ENCODE measurements at places on chromosomes 2 and 18.

GRCh38 chr2:224151161-224151560 is 112.1 kb upstream of the SERPINE2 start:
- no peak for DNase-seq

DNA sequence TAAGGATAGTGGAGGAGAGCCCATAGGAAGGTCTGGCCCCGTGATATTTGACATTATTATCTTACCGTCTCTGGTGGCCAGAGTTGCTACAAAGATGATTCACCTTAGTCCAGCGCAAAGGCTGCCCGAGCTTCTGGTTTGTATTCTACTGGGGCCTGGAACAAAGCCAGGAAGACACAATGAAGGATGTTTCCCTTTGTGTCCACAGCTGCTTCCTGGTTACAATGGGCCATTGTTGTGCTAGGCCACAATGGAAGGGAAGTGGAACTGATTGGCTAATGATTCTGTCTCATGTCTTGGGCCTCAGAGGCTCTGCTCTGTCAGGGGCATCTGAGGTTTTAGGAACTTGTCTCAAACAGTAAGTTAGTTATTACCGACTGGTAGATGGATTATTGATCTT is 132.2 kb downstream of the TDRD15 start:
- no peak for DNase-seq

- DNase-seq: no peak
Observed at GRCh38 chr18:23143016-23143814, 7.9 kb downstream of the CABLES1 start.

GRCh38 chr2:140502951-140503630 is 1627.7 kb downstream of the LRP1B start:
- DNase-seq: no peak

DNA sequence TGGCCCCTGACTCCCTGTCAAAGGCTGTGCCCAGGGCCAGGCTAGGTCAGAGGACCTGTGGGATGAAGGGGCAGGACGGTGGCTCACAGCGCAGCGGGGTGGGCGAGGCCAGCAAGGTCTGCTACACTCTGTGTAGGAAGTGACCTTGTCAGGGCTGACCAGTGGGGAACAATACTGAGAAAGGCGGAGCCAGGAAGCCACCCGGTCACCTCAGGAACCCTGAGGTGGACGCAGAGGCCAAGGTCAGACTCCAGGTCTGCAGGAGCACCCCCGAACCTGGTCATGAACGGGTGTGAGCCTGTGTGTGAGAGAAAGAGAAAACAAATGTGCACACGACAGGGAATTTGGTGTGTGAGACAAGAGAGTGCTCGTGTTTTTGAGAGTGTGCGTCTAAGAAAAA is 72.3 kb downstream of the SMAD7 start:
- DNase-seq: no peak

GRCh38 chr2:227826019-227826521 is 12.4 kb downstream of the CCL20 start:
- DNase-seq: no peak

- no peak for DNase-seq
Observed at GRCh38 chr2:181988154-181988924, 2.7 kb downstream of the PPP1R1C start.

GRCh38 chr2:145256551-145256950 is 736.6 kb upstream of the ZEB2 start:
- DNase-seq: no peak

DNA sequence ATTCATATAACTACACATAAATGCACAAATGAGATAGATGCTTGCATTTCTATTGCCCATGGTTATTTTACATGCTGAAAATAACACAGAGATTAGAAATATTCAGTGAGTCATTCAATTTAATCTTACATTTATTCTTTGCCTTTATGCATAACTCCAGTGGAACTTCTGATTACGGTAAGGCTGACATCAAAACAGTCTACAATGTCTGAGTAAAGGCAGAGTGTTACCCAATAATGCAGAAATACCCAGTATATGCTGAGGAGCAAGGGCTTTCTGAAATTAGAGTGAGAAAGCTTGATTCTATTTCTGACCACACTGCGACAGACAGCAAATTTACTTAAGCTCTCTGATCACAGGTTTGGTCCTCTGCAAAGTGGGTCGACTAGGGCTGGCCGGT is 9.2 kb downstream of the NMI start:
- no peak for DNase-seq

DNA sequence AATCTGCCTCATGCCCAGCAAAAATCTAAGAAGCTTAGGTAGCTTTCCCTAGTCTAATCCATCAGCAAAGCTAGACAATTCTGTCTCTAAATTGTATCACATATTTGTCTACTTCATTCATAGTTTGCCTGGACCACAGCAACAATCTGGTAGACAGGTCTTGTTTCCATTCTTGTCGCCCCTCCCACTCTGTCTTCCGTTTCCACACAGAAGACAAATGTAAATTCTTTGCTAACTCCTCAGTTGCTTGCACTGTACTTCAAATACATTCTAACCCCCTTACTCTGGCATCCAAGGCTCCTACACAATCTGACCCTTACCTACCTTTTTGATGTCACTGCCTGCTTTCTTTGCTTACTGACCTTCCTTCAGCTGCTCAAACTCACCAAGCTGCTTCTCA is 40.1 kb downstream of the THUMPD2 start:
- DNase-seq: no peak

DNA sequence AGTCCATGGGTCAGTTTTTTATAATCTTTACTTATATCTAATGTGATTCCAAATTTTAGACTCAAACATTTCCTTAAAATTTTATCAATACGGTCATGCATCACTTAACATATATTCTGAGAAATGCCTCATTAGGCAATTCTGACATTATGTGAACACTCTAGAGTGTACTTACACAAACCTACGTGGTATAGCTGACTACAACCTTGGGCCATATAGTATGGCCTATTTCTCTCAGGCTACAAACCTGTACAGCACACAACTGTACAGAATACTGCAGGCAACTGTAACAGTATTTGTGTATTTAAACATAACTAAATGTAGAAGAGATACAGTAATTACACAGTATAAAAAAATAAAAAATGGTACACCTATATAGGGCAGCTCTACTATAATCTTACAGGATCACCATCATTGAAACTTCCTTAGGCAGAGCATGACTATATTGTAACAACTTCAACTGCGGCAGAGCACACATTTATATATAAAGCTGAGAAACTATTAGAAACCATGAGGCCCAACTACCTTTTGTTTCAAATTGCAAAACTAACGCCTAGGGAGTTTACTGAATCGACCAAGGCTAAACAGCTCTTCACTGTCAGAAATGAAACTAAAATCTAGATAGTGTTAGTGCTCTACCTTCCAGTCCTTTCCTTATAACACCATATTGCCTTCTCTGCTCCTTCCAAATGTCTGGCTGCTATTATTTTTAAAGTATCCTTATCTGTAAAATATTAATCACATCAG is 6.9 kb downstream of the YES1 start:
- no peak for DNase-seq

- no peak for DNase-seq
Observed at GRCh38 chr2:177589186-177589585, 196.6 kb downstream of the AGPS start.

DNA sequence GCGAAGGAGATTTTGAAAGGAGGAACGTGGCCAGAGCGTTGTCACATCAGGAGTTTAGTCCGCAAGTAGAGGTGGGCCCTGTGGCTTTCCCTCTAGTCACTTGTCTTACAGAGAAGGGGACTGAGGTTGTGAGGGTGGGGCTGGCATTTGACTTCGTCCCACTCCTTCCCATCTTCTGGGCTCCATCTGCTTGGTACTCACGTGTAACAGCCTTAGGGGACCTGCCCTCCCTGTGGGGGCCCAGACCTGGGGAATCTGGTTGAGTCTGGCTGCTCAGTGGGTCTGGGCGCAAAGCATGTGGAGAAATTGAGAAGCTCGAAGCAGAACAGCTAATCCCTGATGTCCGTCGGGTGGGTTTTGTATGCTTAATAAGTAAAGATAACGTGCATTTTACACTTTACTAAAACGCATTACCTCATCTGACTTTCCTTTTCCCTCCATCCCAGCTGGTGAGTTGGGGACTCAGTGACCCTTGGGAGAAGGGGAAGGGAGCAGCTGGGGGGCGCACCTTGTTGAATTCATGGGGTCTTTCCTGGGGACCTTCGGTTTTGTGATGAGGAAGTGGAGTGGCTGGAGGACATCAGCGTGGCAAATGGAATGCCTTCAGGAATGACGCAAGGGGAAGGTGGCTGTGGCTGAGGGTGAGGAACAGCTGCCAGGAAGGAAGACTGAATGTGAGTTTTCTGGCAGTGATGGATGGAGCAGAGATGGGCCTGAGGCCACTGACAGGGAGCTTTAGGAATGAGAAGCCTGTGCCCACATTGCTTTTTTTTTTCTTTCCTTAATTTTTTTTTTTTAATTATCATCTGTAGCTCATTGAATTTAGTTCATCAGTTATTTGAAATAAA is 44.8 kb downstream of the ASAP2 start:
- DNase-seq: no peak

DNA sequence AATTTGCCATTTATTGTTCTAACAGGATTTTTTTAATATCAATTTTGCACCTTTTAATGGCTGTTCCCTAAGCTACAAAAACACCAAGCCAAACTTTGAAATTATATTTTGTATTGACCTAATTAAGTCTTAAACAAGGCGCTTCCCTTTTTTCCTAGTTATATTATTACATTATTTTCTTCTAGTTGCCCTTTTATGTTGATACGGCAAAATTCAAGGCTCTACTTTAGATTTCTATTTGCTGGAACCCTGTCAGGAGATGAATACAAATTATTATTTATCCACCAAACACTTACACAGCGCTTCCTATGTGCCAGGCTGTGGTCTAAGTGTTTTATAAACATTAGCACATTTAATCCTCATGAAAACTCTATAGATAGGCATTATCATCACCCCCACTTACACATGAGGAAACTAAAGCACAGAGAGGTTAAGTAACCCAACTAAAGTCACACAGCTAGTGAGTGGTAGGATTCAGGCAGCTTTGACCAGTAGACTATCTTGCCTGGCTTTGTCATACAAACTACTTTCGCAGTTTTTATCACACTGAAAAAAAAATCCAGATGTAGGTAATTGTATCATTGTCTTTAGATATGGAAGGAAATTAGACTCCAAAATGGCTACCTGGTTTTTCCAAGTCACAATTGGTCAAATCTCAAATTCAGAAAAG is 456.5 kb downstream of the STK39 start:
- DNase-seq: no peak

DNA sequence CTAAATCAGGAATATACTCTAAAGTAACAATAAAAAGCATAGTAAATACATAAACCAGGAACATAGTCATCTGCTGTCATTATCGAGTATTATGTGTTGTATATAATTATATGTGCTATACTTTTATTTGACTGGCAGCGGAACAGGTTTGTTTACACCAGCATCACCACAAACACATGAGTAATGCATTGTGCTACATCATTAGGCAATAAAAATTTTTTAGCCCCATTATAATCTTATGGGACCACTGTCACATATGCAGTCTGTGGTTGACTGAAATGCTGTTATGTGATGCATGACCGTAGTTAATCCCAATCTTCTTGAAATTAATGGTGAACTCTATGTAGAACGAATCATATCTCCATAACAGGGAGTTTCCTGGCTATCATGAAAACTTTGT is 136.7 kb upstream of the ZFP36L2 start:
- DNase-seq: no peak

DNA sequence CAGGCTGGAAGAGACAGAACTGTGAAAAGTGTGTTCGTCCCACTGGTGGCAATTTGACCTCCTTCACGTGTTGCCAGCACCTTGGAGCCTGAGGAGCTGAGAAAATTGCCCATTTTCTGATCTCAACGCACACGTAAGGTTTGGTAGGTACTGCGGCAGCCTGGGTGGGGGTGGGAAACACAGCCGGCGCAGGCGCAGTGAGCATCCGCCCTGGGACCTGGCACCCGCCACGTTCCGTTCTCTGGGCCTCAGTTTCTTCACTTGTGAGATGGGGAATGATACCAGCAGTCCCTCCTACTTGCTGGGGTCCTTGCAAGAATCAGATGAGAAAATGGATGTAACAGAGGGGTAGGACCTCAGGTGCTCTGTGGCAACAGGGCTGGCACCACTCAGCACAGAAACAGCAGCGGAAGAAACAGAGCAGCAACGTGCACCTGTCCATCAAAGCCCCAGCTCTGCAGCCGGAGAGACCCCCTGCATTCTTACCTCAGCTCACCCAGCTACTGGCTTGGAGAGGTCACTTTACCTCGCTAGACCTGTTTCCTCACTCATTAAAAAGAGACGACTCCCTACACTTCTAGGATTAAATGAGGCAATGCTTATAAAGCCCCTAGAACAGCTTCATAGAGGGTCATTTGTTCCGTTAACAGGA is 458.0 kb upstream of the ID2 start:
- DNase-seq: no peak

DNA sequence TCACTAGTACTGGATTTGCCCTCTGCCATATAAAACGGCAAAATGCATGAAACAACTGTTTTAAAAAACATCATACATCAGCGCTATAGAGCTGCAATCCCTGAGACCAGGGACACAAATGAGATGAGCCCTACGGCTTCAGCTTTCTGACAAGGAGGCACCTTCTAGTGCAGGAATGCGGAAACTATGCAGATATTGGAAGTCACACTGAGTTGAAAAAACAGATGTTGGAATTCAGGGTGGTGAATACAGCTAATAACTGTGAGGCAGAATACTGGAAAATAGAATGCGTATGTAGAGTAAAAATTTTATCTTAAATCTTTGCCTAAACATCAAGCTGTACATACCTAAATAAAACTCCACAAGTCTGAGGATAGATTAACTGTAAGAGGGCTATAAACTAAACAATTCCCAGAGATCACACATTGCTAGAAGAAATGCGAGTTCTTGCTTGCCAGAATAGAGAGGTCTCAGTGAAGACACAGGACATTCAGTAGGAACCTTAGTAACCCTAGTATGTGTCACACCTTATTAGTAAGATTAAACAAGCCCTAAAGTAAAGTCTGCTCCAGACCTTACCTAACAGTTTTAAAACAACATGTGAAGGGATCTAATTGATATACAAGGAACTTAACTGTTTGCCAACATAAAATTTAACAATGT is 541.4 kb upstream of the DDX18 start:
- no peak for DNase-seq

GRCh38 chr2:64380853-64381527 is 73.0 kb upstream of the LGALSL start:
- no peak for DNase-seq

DNA sequence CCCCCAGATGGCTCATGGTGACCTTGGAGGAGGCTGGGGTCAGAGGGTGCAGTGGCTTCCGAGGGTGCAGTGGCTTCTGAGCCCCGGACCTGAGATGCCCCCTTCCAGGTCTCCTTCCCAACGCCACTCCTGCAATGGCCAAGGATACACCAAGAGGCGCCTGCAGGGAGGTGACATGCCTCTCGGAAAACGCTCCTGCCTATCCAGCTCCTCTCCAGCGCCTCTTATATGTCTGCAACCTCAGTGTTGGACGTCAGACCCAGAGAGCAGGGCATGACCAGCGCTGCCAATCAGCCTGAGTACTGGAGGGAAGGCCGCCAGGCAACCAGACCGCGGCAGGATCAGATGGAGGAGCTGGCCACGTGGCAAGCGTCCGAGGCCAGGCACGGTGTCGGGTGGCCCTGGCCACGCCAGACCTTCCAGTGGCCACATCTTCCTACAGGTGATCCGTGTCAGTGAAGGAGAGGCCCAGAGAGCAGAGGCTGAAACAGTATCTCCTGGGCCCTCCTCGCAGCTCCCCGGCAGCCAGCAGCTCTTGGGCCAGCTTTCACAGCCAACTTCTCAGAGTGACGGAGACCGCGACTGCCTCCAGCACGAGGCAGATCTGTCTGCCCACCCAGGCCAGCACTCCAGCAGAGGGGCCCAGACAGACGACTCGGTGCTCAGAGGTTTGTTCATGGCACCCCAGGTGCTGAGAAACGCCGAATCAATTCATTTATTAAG is 199.5 kb upstream of the SALL3 start:
- no peak for DNase-seq

GRCh38 chr2:73037947-73038585 is 33.4 kb downstream of the SFXN5 start:
- DNase-seq: no peak
